Thyroid gland (tissue), 4 donors: ENCODE measurements at places on chromosomes 6 and 20. TPM values are rescaled to one million over a fixed set of nuclear protein-coding genes. Genes with fewer than 3 reads are reported as not detected.

ZNFX1 gene
- 39.8 TPM for total RNA-seq

- H3K4me3 ChIP-seq, result no peak overlapping the region
- H3K27ac ChIP-seq, result no peak overlapping the region
- DNase-seq, result no peak
- no peaks in the 10 kb centered on the region for H3K4me1 ChIP-seq
- H3K36me3 ChIP-seq, result no peaks in the 10 kb centered on the region
- no peaks in the 10 kb centered on the region for H3K27me3 ChIP-seq
These were observed 157.6 kb upstream of the OLIG3 start for GRCh38 chr6:137651591-137652335.

TDRD6 gene
- total RNA-seq, result 1.8 TPM

GRCh38 chr6:47076422-47077344 is 34.6 kb upstream of the ADGRF1 start:
- H3K27me3 ChIP-seq, result no peaks in the 10 kb centered on the region
- peaks cover 6% of the 10 kb centered on the region for H3K4me1 ChIP-seq
- H3K36me3 ChIP-seq, result no peaks in the 10 kb centered on the region
- H3K4me3 ChIP-seq, result no peak overlapping the region

DNA sequence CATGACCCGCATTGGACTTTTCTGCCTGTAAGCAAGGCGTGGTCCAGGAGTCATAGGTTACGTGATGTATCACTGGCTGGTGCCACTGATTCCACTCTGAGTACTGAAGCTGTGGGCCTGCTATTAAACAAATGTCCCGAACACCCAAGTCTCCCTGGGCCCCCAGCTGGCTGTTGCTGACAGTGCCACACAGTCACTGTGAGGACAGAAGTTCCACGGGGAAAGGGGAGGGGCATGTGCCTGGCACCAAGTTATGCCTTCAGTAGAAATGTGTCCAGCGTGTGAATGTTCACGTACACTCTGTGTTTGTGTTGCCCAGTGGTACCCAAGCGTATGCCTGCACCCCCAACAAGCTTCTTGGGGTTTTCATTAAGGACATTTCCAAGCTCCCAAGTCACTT is 171.4 kb upstream of the QKI start:
- H3K36me3 ChIP-seq, result no peaks in the 10 kb centered on the region
- no peaks in the 10 kb centered on the region for H3K4me1 ChIP-seq
- no peak overlapping the region for H3K27ac ChIP-seq
- no peak for DNase-seq

GINS1 gene
- total RNA-seq, result 0.44 TPM

DNA sequence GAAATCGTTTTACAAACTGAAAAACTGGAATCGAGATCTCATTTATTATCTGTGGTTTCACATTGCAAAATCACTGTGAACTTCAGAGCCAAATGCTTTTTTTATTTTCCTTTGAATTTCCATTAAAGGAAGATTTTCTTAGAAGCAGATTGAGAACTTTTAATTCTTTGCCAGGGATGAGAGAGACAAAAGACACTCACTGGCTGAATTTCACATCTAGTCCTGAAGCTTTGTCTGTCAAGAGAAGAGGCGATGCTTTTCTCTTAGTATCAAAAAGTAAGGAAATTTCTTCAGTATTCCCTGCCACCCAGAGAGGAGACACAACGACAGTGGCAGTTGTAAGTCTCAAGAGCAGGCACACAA is 141.8 kb downstream of the TMEM200A start:
- no peaks in the 10 kb centered on the region for H3K27me3 ChIP-seq
- H3K4me1 ChIP-seq, result no peaks in the 10 kb centered on the region
- H3K4me3 ChIP-seq, result no peak overlapping the region
- DNase-seq, result no peak
- H3K36me3 ChIP-seq, result no peaks in the 10 kb centered on the region

DNA sequence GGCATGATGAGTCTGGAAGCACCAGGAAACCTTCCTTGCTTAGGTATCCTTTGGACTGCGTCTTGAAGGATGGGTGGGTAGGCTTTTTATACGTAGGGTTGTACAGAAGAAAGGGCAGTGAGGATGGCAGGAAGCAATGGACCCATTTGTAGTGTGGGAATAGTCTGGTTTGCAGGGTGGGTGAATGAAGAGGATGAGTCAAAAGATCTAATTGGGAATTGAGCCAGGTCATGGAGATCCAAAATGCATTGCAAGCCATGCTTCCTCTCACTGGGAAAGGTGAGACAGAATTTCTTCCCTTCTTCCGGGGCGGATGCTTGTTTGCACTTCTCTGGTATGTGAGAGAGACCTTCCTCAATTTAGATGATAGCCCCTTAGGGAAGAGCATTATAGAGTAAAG is 10.1 kb upstream of the BTBD3 start:
- no peaks in the 10 kb centered on the region for H3K27me3 ChIP-seq
- no peaks in the 10 kb centered on the region for H3K4me1 ChIP-seq
- DNase-seq, result no peak
- H3K27ac ChIP-seq, result no peak overlapping the region
- H3K36me3 ChIP-seq, result no peaks in the 10 kb centered on the region

SLC22A2 gene
- not detected for total RNA-seq

PRND gene
- total RNA-seq, result not detected

DNA sequence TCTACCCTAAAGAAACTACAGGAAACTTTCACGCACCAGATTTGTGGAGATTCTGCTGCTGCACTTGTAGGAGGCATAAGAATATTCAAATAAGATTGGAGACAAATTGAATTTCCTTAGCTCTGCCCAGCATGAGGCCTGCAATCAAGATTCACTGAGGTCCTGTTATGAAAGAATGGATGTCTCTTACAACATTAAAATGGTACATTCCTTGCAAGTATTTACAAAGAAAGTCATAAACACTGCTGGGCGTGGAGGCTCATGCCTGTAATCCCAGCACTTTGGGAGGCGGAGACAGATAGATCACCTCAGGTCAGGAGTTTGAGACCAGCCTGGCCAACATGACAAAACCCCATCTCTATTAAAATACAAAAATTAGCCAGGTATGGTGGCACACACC is 74.0 kb upstream of the MAP3K4 start:
- no peaks in the 10 kb centered on the region for H3K27me3 ChIP-seq
- H3K27ac ChIP-seq, result no peak overlapping the region
- no peaks in the 10 kb centered on the region for H3K36me3 ChIP-seq
- no peak overlapping the region for H3K4me3 ChIP-seq
- no peak for DNase-seq

GRCh38 chr6:76861403-76861802 is 601.9 kb downstream of the HTR1B start:
- no peaks in the 10 kb centered on the region for H3K4me1 ChIP-seq
- no peaks in the 10 kb centered on the region for H3K27me3 ChIP-seq
- no peak for DNase-seq
- H3K27ac ChIP-seq, result no peak overlapping the region
- H3K36me3 ChIP-seq, result no peaks in the 10 kb centered on the region

DNA sequence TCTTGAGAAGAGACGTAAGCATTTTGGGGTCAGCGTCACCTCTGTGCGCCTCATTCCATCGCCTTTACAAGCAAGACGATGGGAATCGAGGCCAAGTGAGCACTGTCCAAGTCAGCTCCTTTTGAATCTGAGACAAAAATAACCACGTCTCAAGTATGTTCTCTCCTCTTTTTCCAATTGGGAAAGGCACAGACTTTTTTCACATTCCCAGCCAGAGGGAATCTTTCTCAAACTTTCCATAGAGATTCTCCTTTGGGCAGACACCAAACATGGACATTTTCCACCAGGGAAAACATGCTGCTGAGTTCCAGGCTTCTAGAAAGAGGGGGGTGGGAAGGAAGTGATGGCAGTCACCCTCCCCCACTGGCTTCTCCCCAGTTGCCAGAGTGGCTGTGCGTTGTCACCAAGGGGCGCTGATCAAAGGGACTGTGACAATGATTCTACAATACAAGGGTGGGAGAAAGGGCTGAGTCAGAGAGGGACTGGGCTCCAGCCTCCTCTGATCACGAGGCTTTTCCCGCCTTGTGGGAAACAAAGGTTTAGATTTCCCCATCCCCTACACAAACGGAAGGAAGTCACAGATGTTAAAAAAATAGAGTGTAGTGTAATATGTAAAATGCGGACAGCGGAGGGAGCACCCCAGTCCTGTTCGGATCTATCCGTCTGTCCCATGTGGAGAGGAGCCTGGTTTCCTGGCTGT is 281.9 kb upstream of the RNF24 start:
- H3K27me3 ChIP-seq, result no peaks in the 10 kb centered on the region
- no peak overlapping the region for H3K27ac ChIP-seq
- no peak overlapping the region for H3K4me3 ChIP-seq
- no peaks in the 10 kb centered on the region for H3K36me3 ChIP-seq

- H3K4me1 ChIP-seq, result no peaks in the 10 kb centered on the region
- H3K27me3 ChIP-seq, result no peaks in the 10 kb centered on the region
- DNase-seq, result no peak
- H3K36me3 ChIP-seq, result no peaks in the 10 kb centered on the region
- no peak overlapping the region for H3K27ac ChIP-seq
- no peak overlapping the region for H3K4me3 ChIP-seq
These were observed 11.3 kb upstream of the TMEM181 start for GRCh38 chr6:158548418-158549161.

DNA sequence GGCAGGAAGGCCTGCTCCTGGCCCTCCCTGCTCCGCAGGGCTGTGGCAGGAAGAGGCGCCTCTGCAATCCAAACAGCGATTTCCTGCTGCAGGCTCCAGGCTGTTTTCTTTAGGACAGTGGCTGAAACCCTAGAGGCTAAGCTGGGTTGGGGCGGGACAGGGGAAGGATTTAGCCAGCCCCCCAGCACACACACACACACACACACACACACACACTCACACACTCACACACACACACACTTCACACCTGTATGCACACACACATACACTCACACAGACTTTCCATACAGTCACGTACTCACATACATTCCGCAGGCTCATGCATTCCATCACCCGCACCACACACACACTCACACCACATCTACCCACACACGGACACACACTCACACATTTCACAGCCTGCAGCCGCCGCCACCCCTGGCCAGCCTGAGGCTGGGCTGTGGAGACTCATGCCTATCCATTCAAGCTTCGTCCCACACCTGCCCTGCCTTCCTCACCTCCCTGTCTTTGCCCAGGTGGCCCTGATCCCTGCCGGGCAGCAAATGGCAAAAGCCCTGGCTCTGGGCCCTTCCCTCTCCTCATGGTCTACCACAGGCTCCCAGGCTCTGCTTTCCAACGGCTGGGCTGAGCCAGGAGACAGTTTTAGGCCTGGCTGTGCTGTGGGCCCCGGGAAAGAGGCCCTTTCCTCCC is 17.9 kb downstream of the MDFI start:
- H3K27me3 ChIP-seq, result no peaks in the 10 kb centered on the region
- H3K36me3 ChIP-seq, result no peaks in the 10 kb centered on the region
- H3K4me1 ChIP-seq, result no peaks in the 10 kb centered on the region

- H3K27ac ChIP-seq, result no peak overlapping the region
- DNase-seq, result no peak
- no peak overlapping the region for H3K4me3 ChIP-seq
- H3K36me3 ChIP-seq, result peaks cover 6% of the 10 kb centered on the region
- H3K4me1 ChIP-seq, result no peaks in the 10 kb centered on the region
- H3K27me3 ChIP-seq, result no peaks in the 10 kb centered on the region
These were observed 58.8 kb upstream of the LTV1 start for GRCh38 chr6:143784316-143784715.

SGK1 gene
- 211 TPM for total RNA-seq

SIM1 gene
- total RNA-seq, result not detected

- no peaks in the 10 kb centered on the region for H3K27me3 ChIP-seq
- H3K4me3 ChIP-seq, result no peak overlapping the region
- no peak for DNase-seq
These were observed 662.4 kb downstream of the EPHA7 start for GRCh38 chr6:92756912-92757311.

TNFRSF6B gene
- total RNA-seq, result 13.2 TPM

ISM1 gene
- total RNA-seq, result 82.4 TPM

DNA sequence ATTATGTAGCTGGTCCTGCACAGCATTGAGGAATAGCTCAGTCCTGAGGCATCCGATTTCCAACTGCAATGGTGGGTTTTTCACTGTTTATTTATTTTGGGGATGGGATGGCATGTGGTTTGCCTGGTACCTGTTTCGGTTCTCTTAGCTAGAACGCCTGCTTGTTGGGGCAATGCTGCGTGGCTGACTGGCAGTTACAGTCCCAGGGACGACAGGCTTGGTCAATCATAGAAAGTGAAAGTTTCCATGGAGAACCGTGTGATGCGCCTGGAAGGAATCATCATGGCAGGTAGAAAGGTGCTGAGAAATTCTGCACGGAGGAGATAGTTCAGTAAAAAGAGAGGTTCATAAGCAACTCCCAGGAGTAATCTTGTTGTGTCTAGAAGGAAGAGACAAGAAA is 18.4 kb downstream of the ID4 start:
- peak; percentile 83 for DNase-seq
- no peak overlapping the region for H3K4me3 ChIP-seq
- peaks cover 43% of the 10 kb centered on the region for H3K4me1 ChIP-seq
- no peaks in the 10 kb centered on the region for H3K27me3 ChIP-seq

SLC4A11 gene
- total RNA-seq, result 123 TPM

EPB41L2 gene
- total RNA-seq, result 97.5 TPM
